GF-D8 (cell line): ENCODE measurements at places on chromosomes 5 and 9.

GRCh38 chr5:177494346-177495195 is 2.8 kb downstream of the PDLIM7 start:
- peak; percentile 58 for DNase-seq

GRCh38 chr9:77194423-77194822 is 17.1 kb downstream of the VPS13A start:
- DNase-seq, result no peak

GRCh38 chr5:130350131-130350530 is 445.9 kb downstream of the CHSY3 start:
- DNase-seq, result no peak

DNA sequence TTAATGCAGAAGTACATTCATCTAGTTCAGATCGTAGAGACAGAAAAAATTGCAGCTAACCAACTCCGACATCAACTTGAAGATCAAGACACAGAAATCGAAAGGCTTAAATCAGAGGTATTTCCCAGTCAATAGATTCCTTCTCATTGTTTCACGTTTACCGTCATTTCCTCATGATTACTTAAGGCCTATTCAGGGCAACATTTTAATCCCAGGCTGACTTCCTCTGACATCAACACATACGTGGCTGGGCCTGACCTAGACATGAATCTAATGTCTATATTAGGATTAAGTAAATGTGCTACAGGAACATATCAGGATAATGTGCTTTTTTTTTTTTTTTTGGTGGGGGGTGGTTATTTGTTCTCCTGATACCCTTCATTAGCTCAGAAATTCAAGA is 107.9 kb downstream of the RASGRF2 start:
- no peak for DNase-seq

GRCh38 chr5:135891268-135891667 is 4.4 kb downstream of the IL9 start:
- DNase-seq, result no peak

- no peak for DNase-seq
Observed at GRCh38 chr9:7320841-7321240, 478.7 kb downstream of the DMAC1 start.

GRCh38 chr9:121261755-121262154 is 6.2 kb upstream of the GSN start:
- no peak for DNase-seq

GRCh38 chr9:88775559-88775958 is 215.7 kb upstream of the S1PR3 start:
- no peak for DNase-seq
